ENCODE measurements at places on chromosomes 11 and 22. TPM values are rescaled to one million over a fixed set of nuclear protein-coding genes. Genes with fewer than 3 reads are reported as not detected.

The GDPD4 gene
- not detected for total RNA-seq

The OR51I1 gene
- not detected for total RNA-seq

The SLC5A12 gene
- total RNA-seq: not detected

The GGT5 gene
- not detected for total RNA-seq

The OR52I2 gene
- not detected for total RNA-seq

The IGHMBP2 gene
- total RNA-seq: 28.4 TPM

DNA sequence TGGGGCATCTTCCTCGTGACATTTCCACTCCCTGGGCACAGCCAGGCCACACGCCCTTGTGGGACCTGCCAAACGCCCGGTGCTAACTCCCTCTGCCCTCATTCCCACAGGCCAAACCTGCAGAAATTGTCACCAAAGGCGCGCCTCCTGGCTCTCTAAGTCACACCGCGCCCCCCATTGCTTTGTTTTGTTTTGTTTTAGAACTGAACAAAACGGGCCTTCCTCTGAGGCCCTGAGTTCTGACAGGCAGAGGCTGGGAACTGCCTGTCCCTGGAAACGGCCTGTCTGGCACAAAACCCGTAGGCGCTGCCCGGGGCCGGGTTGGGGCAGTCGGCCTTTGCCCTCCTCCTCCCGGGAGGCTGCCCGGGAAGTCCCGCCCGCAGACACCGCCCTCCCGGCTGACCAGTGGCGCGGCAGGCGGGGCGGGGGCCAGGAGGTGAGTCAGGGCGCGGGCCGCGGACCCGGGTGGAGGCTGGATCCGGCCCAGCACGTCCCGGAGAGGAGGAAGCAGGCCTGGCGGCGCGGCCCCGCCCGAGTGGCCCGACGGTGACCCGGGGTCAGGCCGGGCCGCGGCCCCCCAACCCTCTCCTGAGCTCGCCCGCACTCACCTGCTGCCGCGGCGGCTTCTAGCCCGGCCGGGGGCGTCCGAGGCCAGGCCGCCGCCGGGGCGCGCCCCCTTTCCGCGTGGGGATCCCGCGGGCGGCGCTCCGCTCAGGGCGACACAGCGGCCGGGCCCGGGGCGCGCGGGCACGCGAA, 465 bp downstream of the SUN2 start:
- H3K27ac ChIP-seq: peak overlapping the region; percentile 98
- H3K36me3 ChIP-seq: peaks cover 9% of the 10 kb centered on the region
- peaks cover 57% of the 10 kb centered on the region for H3K4me1 ChIP-seq
- H3K4me3 ChIP-seq: peak overlapping the region; percentile 100
- H3K27me3 ChIP-seq: no peaks in the 10 kb centered on the region

GRCh38 chr22:43263645-43264514, 76.9 kb upstream of the TTLL12 start:
- DNase-seq: peak; percentile 37
- peak overlapping the region; percentile 97 for H3K27ac ChIP-seq
- peaks cover 24% of the 10 kb centered on the region for H3K4me1 ChIP-seq

GRCh38 chr22:35306350-35306967, 6.8 kb downstream of the TOM1 start:
- peaks cover 73% of the 10 kb centered on the region for H3K4me1 ChIP-seq
- no peaks in the 10 kb centered on the region for H3K27me3 ChIP-seq
- H3K27ac ChIP-seq: peak overlapping the region; percentile 92
- peaks cover 2% of the 10 kb centered on the region for H3K36me3 ChIP-seq

GRCh38 chr11:86524620-86525352, 147.6 kb downstream of the ME3 start:
- H3K4me3 ChIP-seq: no peak overlapping the region
- no peak overlapping the region for H3K27ac ChIP-seq
- DNase-seq: no peak

GRCh38 chr11:118841469-118842242, 42.0 kb upstream of the CXCR5 start:
- H3K4me3 ChIP-seq: peak overlapping the region; percentile 93
- no peaks in the 10 kb centered on the region for H3K27me3 ChIP-seq
- H3K27ac ChIP-seq: peak overlapping the region; percentile 86
- DNase-seq: peak; percentile 13

DNA sequence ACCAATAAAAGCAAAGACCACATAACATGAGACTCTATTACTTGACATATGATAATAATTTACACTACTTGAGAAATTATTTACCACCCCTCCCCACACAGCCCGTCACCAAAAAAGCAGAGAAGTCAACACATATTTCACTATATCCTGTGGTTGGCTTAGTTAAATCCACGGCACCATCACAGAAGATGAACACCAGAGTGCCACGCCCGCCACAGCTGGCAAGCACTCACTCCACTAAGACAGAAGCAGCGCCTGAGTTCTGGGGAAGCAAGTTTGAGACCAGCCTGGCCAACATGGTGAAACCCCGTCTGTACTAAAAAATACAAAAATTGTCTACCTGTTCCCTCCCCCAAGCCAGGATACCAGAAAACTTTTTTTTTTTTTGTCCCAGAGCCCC, 53.1 kb downstream of the PACSIN2 start:
- H3K27me3 ChIP-seq: no peaks in the 10 kb centered on the region
- peaks cover 56% of the 10 kb centered on the region for H3K4me1 ChIP-seq
- no peak for DNase-seq
- peak overlapping the region; percentile 34 for H3K27ac ChIP-seq

DNA sequence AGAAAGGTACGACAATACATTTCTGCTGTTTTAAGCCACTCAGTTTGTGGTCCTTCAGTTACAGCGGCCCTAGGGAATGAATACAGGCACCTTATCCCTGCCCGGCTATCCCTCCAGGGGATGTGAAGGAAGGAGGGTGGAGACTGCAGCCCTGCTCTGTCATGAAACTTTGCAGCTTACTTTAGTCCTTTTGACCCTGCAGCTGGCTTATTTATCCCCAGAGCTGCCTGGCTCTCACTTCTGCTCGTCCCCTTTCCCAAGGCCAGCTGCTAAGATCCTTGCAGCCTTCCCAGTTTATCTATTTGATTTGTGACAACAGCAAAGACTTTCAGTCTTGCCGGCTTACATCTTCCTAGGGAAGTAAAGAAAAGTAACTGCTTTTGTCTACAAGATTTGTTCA, 55.2 kb downstream of the SC5D start:
- H3K36me3 ChIP-seq: no peaks in the 10 kb centered on the region
- DNase-seq: no peak
- peaks cover 5% of the 10 kb centered on the region for H3K4me1 ChIP-seq
- H3K27ac ChIP-seq: no peak overlapping the region
- peaks cover 8% of the 10 kb centered on the region for H3K27me3 ChIP-seq
- no peak overlapping the region for H3K4me3 ChIP-seq

GRCh38 chr22:42179616-42180015, 49.0 kb upstream of the CYP2D6 start:
- DNase-seq: no peak
- H3K4me1 ChIP-seq: peaks cover 55% of the 10 kb centered on the region
- no peaks in the 10 kb centered on the region for H3K27me3 ChIP-seq
- peak overlapping the region; percentile 97 for H3K27ac ChIP-seq
- H3K4me3 ChIP-seq: peak overlapping the region; percentile 1

DNA sequence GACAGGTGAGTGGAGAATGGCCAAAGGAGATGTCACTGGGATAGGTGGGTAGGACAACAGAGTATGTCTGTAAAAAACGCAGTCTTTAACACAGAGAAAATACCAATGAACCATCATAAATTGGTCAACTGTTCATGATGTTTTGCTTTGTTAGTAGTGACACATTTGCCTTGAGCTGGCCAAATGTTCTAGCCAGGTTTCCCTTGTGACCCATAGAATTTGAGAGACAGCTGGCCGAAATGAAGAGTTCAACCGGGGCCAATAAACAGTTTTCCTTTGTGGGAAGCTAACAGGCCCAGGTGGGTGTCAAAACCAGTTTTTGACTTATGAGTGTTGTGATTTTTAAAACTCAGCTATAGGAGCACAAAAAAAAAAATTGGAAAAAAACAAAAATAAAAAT, 116.6 kb upstream of the BID start:
- peaks cover 6% of the 10 kb centered on the region for H3K4me1 ChIP-seq
- no peaks in the 10 kb centered on the region for H3K27me3 ChIP-seq
- H3K27ac ChIP-seq: no peak overlapping the region

GRCh38 chr22:32803020-32803737, 1.7 kb downstream of the TIMP3 start:
- no peak overlapping the region for H3K27ac ChIP-seq
- peaks cover 82% of the 10 kb centered on the region for H3K27me3 ChIP-seq
- peaks cover 3% of the 10 kb centered on the region for H3K36me3 ChIP-seq
- no peak overlapping the region for H3K4me3 ChIP-seq
